OCI-LY7 (cell line): ENCODE measurements at places on chromosomes 13 and 19. TPM values are rescaled to one million over a fixed set of nuclear protein-coding genes. Genes with fewer than 3 reads are reported as not detected.

Gene ZNF888
- 9.0 and 11.3 TPM in 2 replicates for total RNA-seq

Gene ZNF433
- total RNA-seq = 0.76 and 0.89 TPM in 2 replicates

Gene CDC42EP5
- total RNA-seq = not detected in 2 replicates

Gene TYROBP
- not detected in 2 replicates for total RNA-seq

DNA sequence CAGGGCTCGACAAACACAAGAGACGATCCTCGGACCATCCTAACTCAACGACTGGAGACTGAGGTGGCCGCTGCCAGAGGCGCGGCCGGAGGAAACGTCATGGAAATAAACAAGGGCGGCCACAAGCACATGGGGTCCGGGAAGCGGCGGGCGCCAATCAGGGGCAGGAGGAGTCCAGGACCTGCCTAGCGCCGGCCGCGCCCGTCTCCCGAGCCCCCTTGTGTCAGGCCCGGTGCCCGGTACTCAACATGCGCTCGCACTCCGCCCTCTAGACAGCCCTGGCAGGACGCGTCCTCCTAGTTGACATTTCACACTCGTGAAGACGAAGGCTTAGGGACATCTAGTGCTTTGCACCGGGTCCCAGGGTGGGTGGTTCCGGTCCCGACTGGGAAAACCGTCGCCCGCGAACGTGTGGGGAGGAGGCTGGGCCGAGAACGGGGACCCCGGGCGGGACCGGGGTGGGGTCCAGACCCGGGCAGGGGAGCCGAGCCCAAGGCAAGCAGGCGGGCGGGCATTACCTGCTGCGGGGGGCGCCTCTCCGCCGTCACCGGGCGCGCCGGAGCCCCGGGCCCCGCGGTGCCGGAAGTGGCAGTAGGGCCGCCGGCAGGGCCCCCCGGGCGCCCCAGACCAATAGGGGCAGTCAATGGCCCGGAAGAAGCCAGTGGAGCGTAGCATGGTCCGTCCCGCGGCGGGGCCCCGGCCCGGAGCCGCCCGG is 442 bp downstream of the REXO1 start:
- peak; percentile 33 for DNase-seq

GRCh38 chr13:52852444-52852843 is 4.0 kb upstream of the PCDH8 start:
- DNase-seq = no peak

GRCh38 chr13:114131583-114132418 is 622 bp downstream of the RASA3 start:
- no peak for DNase-seq

GRCh38 chr19:3365836-3366752 is at the start of gene NFIC:
TSS of gene NFIC (plus strand) at chr19:3366583. CDS start at chr19:3366637, 54 bp downstream.
- DNase-seq = no peak
